Osteoblast (primary cell): ENCODE measurements at places on chromosomes 2 and 18. TPM values are rescaled to one million over a fixed set of nuclear protein-coding genes. Genes with fewer than 3 reads are reported as not detected.

Gene CELF4
- not detected in 2 replicates for total RNA-seq

Gene CDH2
- total RNA-seq: 75.6 and 78.7 TPM in 2 replicates

Gene CCDC141
- not detected in 2 replicates for total RNA-seq

Gene PTPRN
- under 0.01 and 1.2 TPM in 2 replicates for total RNA-seq
